ENCODE measurements at places on chromosomes 3 and 15.

- no peak overlapping the region for H3K4me3 ChIP-seq
- no peak for DNase-seq
- H3K27me3 ChIP-seq = no peaks in the 10 kb centered on the region
- no peak overlapping the region for H3K27ac ChIP-seq
- no peaks in the 10 kb centered on the region for H3K36me3 ChIP-seq
These were observed 40.9 kb upstream of the ATP13A3 start for GRCh38 chr3:194527726-194528125.

GRCh38 chr3:39141171-39141995 lies 12.0 kb downstream of the CSRNP1 start:
- DNase-seq = peak; percentile 83
- H3K27ac ChIP-seq = peak overlapping the region; percentile 8
- no peak overlapping the region for H3K4me3 ChIP-seq
- no peaks in the 10 kb centered on the region for H3K36me3 ChIP-seq
- no peaks in the 10 kb centered on the region for H3K27me3 ChIP-seq

DNA sequence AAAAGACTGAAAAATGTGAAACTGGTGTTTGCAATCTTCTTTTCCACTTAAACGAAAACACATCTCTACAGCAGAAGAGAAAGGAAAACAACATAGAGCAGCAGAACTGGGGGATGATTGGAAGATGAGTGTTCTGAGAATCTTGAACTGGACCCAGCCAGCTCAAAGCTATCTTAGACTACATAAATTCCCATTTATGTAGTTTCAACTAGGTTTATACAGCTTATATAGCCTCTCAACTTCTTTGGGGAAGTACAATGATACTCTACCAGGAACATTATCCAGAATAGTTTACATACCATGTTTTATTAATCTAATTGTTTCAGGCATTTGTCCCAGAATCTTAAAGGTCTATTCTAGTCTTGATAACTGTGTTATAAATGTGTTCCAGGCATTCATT lies 658.2 kb upstream of the LMCD1 start:
- H3K27ac ChIP-seq = no peak overlapping the region
- no peak for DNase-seq
- H3K4me3 ChIP-seq = no peak overlapping the region
- H3K27me3 ChIP-seq = no peaks in the 10 kb centered on the region
- peaks cover 2% of the 10 kb centered on the region for H3K4me1 ChIP-seq
- no peaks in the 10 kb centered on the region for H3K36me3 ChIP-seq

- no peaks in the 10 kb centered on the region for H3K36me3 ChIP-seq
- no peak overlapping the region for H3K4me3 ChIP-seq
- H3K4me1 ChIP-seq = peaks cover 20% of the 10 kb centered on the region
- peak; percentile 80 for DNase-seq
These were observed 2.0 kb upstream of the HYAL2 start for GRCh38 chr3:50324351-50325112.

GRCh38 chr3:76864355-76864754 lies 175.5 kb upstream of the ROBO2 start:
- no peaks in the 10 kb centered on the region for H3K36me3 ChIP-seq
- H3K4me1 ChIP-seq = no peaks in the 10 kb centered on the region

- H3K4me3 ChIP-seq = no peak overlapping the region
- no peaks in the 10 kb centered on the region for H3K36me3 ChIP-seq
- H3K4me1 ChIP-seq = no peaks in the 10 kb centered on the region
- DNase-seq = peak; percentile 20
- no peak overlapping the region for H3K27ac ChIP-seq
- H3K27me3 ChIP-seq = no peaks in the 10 kb centered on the region
These were observed 31.5 kb upstream of the MLF1 start for GRCh38 chr3:158539414-158540014.

DNA sequence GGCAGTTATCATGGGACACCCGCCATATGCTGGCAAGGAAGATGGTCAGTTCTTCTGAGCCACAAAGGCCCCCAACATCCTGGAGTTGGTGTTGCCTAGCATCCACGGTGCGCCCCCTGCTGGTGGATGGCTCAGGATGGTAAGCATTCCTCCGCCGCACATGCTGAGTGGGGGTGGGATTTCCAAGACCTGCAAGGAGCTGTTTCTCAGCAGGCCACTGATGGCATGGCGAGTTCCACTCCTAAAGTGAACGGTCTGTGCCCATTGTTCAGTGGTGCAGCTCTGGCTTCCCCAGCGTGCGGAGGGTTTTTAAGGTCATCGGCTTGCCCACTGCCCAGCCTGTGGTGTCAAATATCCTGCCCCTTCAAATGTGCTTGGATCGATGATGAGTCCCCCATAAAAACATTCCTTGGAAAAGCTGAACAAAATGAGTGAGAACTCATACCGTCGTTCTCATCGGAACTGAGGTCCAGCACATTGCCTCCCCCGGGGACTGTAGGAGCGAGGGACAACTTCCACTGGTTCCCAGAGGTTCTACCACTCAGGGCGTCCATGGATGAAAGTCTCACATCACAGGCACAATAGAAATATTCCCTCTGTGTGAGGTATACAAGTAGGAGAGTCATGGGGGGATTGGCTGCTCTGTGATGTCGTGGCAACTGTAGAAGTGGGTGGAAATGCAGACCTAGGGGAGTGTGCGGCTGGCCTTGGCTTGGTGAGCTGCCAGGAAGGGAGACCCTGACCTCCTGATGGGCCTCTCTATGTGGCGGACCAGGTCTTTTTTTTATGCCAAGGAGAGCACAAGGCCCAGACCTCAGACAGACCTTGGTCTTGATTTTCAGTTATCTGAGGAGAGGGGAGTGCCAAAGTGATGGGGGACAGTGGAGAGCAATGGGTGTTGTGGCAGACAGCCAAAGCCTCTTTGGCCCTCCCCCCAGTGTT lies 102.0 kb downstream of the SNRPN start:
- no peaks in the 10 kb centered on the region for H3K4me1 ChIP-seq
- no peaks in the 10 kb centered on the region for H3K27me3 ChIP-seq
- no peak overlapping the region for H3K4me3 ChIP-seq

- H3K27me3 ChIP-seq = peaks cover 12% of the 10 kb centered on the region
- H3K4me3 ChIP-seq = no peak overlapping the region
- H3K27ac ChIP-seq = no peak overlapping the region
These were observed 2.8 kb downstream of the FOXB1 start for GRCh38 chr15:60006873-60007272.

DNA sequence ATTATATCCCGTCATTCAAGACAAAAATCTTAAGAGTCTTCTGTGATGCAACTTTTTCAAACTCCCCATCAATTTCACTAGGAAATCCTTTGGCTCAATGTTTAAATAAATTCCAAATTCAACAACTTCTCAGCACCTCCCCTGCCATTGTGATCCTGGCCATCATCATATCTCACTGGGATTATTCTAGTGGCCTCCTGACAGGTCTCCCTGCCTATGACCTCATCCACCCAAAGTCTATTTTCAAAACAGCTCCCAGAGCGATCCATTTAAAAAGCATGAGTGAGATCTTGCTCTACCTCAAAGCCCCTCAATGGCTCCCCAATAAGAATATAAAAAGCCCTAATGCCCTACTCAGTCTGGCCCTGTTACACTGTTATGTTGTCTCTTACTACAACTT lies 293.2 kb downstream of the FOXP1 start:
- H3K36me3 ChIP-seq = no peaks in the 10 kb centered on the region
- no peak for DNase-seq
- no peaks in the 10 kb centered on the region for H3K4me1 ChIP-seq
- no peak overlapping the region for H3K27ac ChIP-seq
- no peak overlapping the region for H3K4me3 ChIP-seq
- H3K27me3 ChIP-seq = no peaks in the 10 kb centered on the region

DNA sequence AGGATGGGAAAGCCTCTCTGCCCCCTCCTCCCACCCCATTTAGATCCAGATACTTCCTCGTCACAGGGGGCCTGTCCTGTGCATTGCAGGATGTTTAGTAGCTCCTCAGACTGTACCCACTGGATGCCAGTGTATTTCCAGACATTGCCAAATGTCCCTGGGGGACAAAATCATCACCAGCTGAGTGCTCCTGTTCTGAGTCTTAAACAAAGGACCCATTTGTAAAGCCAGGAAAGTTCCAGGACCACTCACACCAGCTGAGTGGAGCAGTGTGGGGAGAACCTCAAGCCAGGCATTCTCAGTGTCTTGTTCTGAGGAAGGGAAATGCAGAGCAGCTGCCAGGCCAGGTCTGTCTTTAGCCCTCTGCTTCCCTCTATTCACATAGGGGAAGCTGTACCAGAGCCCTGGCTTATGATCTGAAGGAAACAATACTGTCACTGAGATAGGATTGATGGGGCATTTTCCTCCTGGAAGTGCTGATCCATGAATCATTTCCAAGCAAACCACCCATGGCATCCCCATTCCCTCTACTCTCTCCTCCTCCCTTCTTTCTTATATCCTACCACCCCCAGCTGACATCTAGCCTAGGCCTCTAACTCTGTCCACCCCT lies 67.4 kb upstream of the MEX3B start:
- DNase-seq = no peak
- no peaks in the 10 kb centered on the region for H3K36me3 ChIP-seq
- H3K27ac ChIP-seq = no peak overlapping the region
- no peak overlapping the region for H3K4me3 ChIP-seq
- no peaks in the 10 kb centered on the region for H3K4me1 ChIP-seq

DNA sequence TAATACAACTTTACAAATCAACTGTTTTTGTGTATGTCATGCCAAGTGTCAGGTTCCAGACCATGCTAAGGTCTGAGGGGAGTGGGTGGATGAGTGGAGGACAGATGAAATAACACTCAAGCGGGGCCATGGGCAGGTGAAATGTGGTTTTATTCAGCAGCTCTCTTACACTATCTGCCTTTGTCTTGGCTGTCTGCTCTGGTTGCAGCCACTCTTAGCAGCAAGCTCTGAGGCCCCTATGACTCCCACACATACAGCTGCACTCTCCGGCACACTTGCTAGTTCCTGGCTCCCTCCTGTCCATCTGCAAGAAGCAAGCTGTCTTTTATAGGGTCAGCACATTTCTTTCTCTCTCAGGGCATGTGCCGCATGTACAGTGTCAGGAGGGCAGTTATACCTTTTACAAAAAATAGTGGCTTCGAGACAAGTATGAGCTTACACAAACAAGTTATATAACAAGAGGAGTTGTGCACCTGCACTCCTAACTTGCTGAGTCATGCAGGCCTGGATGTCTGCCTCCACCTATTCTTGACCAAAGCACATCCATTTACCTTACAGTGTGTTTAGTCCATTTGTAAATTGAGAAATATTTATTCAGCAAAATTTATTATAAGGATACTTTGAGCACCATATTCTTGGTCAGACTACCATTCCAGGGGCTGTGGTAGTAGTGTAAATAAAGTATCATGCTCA lies 683.7 kb upstream of the CBLB start:
- no peak overlapping the region for H3K27ac ChIP-seq
- H3K4me3 ChIP-seq = no peak overlapping the region
- no peaks in the 10 kb centered on the region for H3K36me3 ChIP-seq
- DNase-seq = no peak
- no peaks in the 10 kb centered on the region for H3K27me3 ChIP-seq

DNA sequence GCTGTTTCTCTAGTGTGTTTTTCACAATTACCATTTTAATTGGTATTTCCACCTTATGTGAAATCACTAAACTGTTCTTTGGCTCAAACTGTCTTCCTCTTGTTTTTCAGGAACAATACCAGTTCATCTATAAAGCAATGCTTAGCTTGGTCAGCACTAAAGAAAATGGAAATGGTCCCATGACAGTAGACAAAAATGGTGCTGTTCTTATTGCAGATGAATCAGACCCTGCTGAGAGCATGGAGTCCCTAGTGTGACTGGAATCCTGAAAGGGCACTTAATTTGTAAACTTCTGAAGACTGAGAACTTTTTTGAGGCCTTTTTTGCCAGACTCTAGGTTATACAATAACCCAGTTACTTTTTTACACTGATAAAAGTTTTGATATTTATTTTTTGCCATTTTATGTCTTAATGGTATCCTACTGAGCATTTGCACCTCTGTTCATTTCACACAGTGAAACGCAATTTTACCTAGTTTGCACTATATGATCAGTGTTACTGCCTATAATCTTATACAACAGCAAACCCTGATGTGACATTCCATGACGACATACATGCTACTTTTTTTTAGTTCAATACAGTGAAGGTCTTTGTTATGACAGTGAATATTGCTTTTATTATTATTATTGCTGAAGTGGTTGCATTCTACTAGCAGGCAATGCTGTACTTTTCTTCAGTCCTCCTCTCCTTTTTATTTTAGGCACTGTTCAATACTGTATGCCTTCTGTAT lies 80.1 kb downstream of the FEZF2 start:
- no peaks in the 10 kb centered on the region for H3K27me3 ChIP-seq
- no peaks in the 10 kb centered on the region for H3K4me1 ChIP-seq

- peaks cover 4% of the 10 kb centered on the region for H3K4me1 ChIP-seq
- H3K27me3 ChIP-seq = no peaks in the 10 kb centered on the region
- no peak for DNase-seq
- H3K4me3 ChIP-seq = no peak overlapping the region
- H3K27ac ChIP-seq = no peak overlapping the region
These were observed 25.2 kb downstream of the ATP6V1A start for GRCh38 chr3:113771993-113772392.

GRCh38 chr15:34993412-34993811 lies 5.3 kb upstream of the ZNF770 start:
- H3K4me1 ChIP-seq = no peaks in the 10 kb centered on the region
- H3K36me3 ChIP-seq = no peaks in the 10 kb centered on the region
- H3K4me3 ChIP-seq = no peak overlapping the region
- no peak overlapping the region for H3K27ac ChIP-seq
- H3K27me3 ChIP-seq = no peaks in the 10 kb centered on the region

- no peaks in the 10 kb centered on the region for H3K36me3 ChIP-seq
- no peak overlapping the region for H3K27ac ChIP-seq
- peaks cover 1% of the 10 kb centered on the region for H3K4me1 ChIP-seq
- H3K27me3 ChIP-seq = no peaks in the 10 kb centered on the region
- H3K4me3 ChIP-seq = no peak overlapping the region
These were observed 13.8 kb downstream of the EIF3J start for GRCh38 chr15:44550734-44551133.

DNA sequence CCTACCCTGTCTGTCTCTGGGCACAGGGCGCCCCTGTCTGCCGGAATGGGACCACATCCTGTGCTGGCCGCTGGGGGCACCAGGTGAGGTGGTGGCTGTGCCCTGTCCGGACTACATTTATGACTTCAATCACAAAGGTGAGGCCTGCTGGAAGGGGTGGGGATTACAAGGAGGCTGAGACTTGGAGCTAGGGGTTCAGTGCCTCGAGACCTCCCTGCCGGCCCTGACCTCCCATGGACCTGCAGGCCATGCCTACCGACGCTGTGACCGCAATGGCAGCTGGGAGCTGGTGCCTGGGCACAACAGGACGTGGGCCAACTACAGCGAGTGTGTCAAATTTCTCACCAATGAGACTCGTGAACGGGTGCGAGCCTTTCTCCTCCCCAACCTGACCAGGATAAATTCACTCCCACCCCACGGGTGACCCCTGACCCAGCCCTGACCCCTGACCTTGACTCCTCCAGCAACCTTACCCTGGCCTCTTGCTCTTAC lies 20.4 kb downstream of the PTH1R start:
- peaks cover 2% of the 10 kb centered on the region for H3K4me1 ChIP-seq
- no peaks in the 10 kb centered on the region for H3K27me3 ChIP-seq

DNA sequence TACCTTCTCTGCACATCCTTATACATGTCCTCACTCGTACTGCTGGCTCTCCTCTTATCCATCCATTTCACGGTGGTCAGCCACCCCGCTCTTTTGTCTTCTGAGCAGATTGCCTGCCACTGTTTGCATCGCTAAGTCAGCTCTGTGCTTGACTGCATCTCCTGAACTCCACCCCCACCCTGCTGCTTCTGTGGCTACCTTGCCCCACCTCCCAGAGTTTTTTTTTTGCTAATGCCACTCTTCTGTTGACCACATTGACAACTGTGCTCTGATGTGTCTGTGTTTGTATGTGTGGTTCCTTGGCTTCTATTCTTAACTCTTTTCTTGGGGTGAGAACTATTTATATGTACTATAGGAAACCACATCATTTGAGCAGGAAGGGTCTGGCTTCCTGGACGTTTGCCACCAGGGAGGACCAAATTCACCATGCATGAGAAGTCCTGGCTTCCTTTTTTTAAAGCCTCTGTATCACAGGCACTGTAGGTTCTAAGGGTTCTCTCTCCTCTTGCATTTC lies 12.8 kb upstream of the MTMR10 start:
- DNase-seq = no peak
- no peak overlapping the region for H3K27ac ChIP-seq
- H3K4me1 ChIP-seq = no peaks in the 10 kb centered on the region
- no peak overlapping the region for H3K4me3 ChIP-seq

Data from ovary (tissue), 10 donors.